Esophagus muscularis mucosa (tissue), 4 donors: ENCODE measurements at places on chromosomes 1 and 21. TPM values are rescaled to one million over a fixed set of nuclear protein-coding genes. Genes with fewer than 3 reads are reported as not detected.

- DNase-seq: no peak
These were observed 43.1 kb downstream of the ZNF281 start for GRCh38 chr1:200366577-200367253.

- DNase-seq: no peak
These were observed 34.0 kb downstream of the BACH1 start for GRCh38 chr21:29332461-29333362.

DNA sequence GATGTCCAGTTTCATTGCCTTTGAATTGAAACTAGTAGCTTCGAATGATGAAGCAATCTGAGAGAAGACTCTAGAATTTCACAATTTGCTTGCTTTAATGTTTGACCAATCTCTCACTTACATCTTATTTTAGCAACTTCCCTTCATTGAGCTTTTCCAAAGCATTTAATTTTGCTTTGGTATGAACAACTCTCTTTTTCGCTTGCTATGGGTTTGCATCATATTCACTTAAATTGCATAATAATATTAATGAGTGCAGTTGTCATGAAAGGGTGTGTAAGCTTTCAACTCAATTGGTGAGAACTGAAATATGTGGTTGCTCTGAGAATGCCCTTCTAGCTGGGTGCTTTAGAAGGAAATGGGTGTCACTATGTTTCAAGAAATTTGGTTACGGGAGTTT is 309.2 kb downstream of the HLX start:
- DNase-seq: no peak

DNA sequence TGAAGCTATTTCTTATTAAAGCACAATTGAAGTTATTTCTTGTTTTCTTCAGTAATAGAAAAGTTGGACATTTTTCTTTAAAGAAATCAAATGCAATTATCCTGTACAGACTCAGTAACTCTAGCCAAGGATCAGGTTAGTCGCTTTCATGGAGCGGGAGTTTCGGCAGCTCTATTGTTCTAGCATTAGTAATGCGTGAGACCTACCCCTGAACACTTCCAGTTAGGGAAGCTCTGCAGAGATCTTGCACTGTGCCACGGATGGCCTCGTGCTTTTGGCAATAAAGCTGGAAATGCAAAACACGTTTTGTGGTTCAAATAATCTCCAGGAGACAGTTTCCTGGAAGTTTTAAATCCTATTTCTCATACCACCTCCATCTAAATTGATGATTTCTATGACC is 488.4 kb downstream of the SETD4 start:
- DNase-seq: no peak

Gene TMEM240
- total RNA-seq: 8.7 TPM

DNA sequence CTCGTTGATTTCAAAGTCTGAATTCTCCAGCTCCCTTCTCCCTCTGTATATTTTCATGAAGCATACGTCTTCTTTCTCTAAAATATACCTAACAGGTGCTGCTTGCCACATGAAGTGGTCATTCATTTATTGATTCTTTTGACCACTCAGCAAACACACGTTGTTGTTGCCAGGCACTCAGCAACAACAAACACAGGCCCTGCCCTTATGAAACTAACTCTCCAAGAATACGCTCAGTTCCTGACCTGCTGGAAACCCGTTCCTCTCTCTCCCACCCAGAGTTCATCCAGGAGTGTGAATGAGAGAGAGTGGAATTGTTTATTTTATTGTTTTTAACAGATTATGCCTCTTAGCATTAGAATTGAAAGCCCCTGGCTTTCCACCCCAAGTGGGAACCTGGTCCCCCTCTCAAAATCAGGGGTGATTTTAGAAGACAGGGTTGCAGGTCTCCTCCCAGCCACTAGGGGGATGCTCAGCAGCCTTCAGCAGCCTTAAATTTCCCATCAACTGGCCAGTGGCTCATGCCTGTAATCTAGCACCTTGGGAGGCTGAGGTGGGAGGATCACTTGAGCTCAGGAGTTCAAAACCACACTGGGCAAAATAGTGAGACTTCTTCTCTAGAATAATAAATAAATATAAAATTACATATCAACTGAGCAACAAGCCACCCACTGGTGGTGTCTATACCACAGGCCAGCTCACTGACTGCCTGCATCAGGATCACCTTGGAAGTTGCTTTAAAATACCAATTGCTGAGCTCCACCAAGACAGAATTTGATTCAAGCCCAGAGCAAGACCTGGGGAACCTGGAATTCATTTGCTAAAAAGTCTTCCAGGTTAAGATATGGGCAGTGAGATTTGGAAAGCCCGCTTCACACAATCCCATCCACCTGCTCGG is 181.0 kb upstream of the KLHDC7A start:
- DNase-seq: no peak

DNA sequence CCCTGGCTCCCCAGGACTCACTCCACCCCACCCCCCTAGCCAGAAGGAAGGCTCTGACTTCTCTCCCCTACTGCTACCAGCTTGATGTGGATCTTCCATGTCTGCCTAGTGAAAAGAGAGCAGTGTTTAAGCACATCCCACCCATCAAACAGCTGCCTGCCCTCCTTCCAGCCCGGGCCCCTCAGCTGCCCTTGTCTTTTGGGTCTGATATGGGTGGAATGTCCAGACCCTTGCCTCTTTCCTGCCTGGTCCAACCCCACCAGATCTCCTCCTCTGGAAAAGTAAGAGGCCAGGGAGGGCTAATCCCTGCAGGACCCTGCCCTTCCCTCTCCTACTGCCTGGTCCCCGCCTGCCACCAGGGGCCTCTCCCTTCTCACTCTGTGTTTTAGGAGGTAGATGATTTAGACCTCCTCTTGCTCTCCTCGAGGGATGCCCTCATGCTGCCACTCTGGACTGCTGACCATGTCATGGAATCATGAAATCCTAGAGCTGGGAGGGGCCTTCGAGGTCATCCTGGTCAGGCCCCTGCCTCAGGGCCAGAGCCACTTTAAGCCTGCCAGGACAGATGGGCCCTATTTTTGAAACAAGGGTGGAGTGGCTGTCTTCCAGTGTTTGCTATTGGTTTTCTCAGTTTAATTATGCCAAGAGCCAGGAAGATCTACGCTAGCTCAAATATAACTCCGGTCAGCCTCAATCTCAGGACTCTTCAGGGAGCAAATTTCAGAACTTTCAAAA is 15.8 kb upstream of the HSPG2 start:
- DNase-seq: no peak
